ENCODE measurements at places on chromosomes 5 and 9.
A peak's percentile ranks its signal among the peaks of the same experiment; 100 is the strongest.

- no peak for DNase-seq
Measured at GRCh38 chr5:81530919-81531318, 137.0 kb upstream of the ACOT12 start.

- DNase-seq, result no peak
Measured at GRCh38 chr9:93677048-93677571, 100.7 kb downstream of the PHF2 start.

- DNase-seq, result peak; percentile 96
Measured at GRCh38 chr5:55160493-55161209, 680 bp downstream of the GPX8 start.

GRCh38 chr5:107486489-107486888 is 184.2 kb downstream of the EFNA5 start:
- DNase-seq, result peak; percentile 70

GRCh38 chr9:123031963-123032362 is 1.5 kb upstream of the GPR21 start:
- no peak for DNase-seq

- no peak for DNase-seq
Measured at GRCh38 chr5:8868283-8868682, 677.6 kb downstream of the SEMA5A start.

- DNase-seq, result no peak
Measured at GRCh38 chr5:146539973-146540372, 24.0 kb upstream of the GPR151 start.

DNA sequence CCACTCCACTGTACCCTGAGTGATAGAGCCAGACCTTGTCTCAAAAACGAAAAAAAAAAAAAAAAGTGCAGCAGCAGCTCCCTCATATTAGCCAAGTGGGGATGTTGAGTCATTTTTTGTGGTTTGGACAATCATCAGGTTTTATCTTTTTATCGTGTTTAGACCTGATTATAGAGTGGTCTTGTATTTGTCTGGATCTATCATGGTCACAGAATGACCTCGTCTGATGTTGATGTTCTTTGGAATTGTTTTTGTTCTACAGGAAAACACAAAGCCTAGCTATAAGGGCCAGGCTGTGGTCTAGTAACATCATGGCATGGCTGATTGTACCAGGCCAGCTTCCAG is 1.6 kb upstream of the FBXW11 start:
- peak; percentile 92 for DNase-seq

DNA sequence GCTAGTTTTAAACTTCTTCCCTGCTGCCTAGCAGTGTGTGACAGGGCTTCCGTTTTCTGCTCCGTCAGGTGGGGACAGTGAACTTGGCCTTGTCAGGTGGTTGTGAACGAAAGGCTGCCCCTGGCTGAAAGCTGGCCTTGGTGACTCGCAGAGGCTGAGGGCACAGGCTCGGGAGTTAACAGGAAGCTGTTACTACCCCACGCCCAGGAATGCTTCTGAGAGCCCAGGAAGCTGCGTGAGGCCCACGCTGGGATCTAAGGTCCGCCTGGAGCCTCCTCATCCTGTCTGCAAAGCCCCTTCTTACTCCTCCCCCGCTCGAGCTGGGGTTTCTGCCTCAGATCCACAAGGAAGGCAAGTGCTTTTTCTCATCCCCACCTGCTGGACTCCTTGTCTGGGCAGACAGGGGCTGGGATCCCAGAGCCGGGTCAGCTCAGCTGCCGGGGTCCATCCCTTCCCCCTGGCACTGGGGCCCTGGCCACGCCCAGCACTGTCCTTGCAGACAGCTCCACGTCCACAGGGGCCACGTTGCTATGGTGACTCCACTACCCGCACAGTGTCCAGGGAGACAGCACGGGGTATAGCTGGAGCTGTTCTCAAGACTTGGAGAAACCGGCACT is 124.7 kb upstream of the TBC1D2 start:
- peak; percentile 38 for DNase-seq

- peak; percentile 90 for DNase-seq
Measured at GRCh38 chr5:31225118-31225517, 31.6 kb downstream of the CDH6 start.

GRCh38 chr5:14250084-14250695 is 107.0 kb downstream of the TRIO start:
- peak; percentile 88 for DNase-seq

GRCh38 chr9:113654605-113655428 is 191.3 kb downstream of the RGS3 start:
- peak; percentile 65 for DNase-seq

DNA sequence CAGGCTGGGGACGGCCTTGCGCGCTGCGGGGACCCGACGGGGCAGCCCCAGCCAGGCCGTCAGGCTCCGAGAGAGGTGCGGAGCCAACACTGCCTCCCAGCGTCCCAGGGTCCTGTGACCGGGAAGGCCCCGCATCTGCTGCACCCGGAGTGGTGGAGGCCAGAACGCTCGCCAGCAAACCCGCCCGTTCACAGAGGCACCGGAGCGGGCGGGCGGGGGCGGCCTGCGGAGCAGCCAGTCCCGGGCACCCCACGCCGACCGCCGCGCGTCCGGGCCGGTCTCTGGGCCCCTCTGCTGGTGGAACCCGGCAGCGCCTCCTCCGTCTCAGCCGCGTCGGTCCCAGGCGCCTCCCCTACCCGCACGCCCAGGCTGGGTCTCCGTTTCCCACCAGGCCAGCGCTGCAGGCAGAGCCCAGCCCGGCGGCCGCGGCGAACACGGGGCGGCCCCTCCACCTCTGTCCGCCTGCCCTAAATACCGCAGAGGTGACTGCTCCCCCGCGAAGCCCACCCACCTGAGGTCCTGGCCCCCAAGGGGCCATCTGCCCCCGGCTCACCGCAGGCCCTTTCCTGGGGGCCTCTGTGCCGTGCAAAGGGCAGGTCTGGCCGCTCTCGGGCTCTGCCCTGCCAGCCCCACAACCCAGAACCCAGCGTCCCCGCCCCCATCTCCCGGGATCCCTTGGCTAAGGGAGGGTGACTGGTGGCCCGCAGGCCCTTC is 15.9 kb downstream of the EXD3 start:
- DNase-seq, result peak; percentile 21

DNA sequence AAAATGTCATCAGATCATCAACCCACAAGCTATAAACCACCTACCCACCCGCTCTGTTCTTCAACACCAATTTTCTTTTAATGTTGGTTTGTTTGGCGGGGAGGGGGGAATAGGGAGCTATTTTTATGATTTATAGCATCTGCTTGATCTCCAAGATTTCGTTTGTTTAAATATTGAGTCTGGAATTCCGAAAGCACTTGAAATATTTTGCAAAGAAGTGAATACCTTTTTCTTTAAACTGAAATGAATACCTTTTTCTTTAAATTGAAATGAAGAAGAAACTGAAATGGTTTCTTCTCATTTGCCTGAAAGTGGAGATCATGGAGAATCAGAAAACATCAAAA is 49.0 kb upstream of the TENT2 start:
- DNase-seq, result no peak

DNA sequence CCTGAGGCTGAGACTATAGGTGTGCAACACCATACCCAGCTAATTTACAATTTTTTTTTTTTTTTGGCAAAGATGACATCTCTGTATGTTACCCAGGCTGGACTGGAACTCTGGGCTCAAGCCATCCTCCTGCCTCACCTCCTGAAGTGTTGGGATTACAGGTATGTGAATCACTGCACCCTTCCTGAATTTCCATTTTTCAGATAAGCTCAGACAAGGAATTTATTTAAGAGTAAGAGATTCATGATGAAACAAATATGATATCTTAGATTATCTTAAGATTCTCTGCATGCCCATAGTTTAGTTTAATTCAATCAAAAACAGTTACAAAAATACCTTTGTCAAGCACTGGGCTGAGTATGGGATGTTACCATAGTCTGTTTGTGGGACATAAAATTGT is 128.4 kb upstream of the BASP1 start:
- DNase-seq, result no peak

Measured in astrocyte (in vitro differentiated cells and primary cell).